ENCODE measurements at places on chromosomes 1 and 21.

DNA sequence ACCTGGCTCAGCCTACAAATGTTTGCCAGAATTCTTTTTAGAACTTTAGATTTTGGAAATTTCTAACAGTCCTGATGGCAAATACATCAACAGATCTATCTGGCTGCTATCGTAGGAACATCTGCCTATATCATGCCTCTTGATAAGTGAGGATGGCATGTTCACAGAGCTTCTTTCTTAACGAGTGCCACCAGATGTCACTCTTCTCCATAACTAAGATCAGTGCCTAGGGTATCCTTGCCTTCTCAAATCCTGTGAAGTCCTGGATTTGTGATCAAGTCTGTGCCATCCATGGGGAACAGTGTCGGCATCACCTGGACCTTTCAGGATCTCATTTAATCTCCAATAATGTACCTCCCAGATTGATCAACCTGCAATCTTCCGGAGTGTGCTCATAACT lies 36.5 kb upstream of the CD5L start:
- peak; percentile 50 for DNase-seq

DNA sequence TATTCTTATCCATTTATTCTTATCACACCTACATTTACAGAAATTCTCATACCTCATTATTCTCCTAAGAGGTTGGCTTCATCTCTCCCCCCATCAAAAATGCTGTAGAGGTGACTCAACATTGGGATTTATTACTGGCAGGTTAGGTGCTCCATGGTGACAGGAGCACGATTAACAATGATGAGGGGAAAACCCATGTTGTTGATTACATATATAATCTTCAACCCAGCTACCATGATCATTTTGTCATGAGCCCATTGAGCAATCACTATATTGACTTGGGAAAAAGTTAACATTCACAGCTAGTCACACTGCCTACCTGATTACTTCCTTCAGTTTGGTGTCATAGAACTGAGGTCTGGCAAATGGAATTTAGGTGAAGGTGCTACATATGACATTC lies 712.1 kb upstream of the CHRM3 start:
- DNase-seq: no peak

- no peak for DNase-seq
Observed at GRCh38 chr1:2587071-2587859, 688 bp downstream of the PRXL2B start.

GRCh38 chr1:34777519-34778321 lies 3.3 kb upstream of the GJB3 start:
- no peak for DNase-seq

DNA sequence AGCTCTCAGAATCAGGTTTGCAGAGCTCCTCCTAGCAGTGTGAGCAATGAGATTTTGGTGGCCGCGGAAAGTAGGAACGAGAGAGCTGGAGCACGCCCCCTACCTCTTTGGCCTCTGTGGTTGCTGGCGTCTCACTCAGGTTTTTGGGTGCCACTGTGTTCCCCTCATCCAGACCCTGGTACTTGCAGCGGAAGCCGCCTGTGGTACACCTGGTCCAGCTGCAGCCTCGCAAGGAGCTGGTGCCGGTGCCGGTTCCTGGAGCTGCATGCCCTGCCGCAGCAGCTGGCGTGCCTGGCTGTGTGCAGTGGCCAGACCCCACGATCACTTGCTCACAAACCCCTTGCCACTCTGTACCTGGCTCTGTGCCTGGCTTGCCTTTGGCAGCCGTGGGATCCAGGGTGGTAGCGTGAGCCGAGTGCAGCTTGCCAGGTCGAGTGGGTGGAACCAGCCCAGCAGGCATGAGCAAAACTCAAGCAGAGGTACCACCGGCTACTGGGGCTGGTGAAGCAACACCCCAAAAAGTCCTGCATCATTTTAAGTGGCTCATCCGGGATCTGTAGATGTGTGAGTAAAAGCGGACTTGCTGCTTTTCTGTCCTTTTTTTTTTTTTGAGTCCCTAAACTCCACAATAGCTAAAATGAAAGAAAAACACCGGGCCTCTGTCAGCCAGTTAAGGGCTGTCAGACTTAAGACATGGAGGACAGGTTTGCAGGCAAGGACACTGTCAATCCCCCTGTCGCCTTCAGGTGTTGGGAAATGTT lies 844.9 kb downstream of the KCNT2 start:
- DNase-seq: no peak

- DNase-seq: peak; percentile 48
Observed at GRCh38 chr1:88935522-88936222, 44.3 kb upstream of the GTF2B start.

DNA sequence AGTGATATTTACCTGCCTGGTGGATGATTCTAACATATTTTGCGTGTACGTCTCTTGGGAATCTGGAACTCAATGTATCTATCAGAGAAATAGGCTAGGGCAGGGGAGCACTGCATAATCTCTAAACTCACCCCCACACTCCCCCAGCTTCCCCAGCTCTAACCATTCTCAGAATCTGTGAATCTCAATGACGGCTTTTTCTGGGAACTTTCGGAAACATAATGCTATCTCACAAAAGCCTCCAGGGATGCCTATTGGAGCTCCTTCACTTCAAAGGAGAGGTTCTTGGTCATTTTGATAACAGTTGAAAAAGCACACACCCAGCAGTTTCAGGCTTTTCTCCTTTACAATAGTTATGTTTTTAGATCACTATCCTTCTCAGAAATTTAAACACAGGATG lies 113.8 kb upstream of the MAGI3 start:
- DNase-seq: no peak

DNA sequence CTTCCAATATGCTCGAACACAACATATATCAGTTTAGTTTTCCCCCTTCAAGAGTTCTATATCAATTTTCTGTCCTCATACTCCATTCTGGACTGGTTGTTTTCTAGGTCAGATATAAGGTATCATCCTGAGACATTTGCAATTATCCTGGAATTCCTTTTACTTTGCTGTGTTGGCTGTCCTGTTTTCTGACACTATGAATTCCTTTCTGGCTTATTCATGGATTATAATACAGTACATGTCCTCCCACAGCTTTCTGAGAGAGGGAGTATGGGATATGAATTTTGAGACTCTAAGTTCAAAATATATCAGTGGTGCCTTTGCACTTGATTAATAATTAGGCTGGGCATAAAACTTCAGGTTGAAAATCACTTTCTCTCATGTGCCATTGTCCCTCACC lies 11.9 kb downstream of the PHTF1 start:
- DNase-seq: peak; percentile 21

DNA sequence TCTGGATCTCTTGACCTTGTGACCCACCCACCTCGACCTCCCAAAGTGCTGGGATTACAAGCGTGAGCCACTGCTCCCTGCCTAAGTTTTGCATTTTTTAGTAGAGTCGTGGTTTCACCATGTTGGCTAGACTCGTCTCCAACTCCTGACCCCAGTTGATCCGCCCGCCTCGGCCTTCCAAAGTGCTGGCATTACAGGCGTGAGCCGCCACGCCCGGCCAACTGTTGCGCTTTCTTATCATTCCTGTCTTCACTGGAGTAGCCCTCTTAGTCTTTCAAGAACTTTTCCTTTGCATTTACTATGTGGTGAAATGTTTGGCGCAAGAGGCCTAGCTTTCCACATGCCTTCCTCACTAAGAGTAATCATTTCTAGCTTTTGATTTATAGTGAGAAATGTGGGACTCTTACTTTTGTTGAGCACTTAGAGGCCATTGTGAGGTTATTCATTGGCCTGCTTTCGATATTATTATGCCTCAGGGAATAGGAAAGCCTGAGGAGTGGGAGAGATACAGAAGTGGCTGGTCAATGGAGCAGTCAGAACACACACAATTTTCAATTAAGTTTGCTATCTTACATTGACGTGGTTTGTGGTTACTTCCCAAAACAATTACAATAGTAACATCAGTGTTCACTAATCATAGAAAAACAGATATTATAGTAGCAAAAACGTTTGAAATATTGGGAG lies 111.0 kb downstream of the ZMYM4 start:
- peak; percentile 6 for DNase-seq

DNA sequence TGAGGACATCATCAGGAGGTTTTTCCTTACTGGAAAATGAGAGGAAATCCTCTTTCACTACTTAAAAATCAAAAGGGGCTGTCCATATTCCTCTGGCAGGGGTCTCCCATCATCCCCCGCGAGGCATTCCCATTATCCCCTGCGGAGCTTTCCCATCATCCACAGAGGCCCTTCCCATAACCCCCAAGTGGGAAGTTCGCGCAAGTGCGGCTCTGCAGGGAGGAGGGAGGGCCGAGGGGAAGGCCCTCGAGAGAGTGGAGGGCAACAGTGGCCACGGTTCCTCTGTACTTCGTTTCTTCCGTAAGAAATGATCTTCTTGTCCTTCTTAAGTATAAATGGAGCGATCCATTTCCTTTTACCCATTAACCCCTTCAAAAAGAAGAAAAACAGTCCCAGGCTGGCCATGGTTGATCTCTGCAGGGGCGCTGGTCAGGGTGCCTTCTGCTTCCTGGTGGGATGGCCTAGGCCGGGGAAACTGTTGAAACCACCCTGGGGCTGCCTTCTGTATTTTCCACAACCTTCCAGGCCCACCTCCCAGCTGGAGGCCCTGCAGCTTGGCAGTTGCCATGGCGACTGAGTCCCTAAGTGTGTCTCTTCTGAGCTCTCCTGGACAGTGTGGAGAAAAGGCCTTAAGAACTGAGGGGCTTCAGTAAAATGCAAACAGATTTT lies 3.6 kb upstream of the RSPH1 start:
- DNase-seq: no peak

DNA sequence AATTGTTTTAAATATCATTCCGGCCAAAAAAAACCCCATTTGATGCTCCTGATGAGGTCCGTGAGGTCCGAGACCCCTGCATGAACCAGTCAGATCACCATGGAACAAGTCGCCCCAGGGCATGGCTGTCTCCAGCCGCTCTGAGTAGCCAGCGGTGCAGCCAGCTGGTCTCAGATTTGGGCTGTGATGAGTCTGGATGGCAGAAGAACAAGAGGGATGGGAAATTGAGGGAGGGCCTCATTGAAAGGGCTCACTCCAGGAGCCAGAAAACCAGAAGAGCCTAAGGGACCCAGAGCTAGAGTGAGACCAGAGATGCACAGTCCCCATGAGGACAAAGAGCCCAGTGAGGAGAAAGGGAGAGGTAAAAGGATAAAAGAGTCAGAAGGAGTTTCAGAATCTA lies 174.0 kb downstream of the TOMM20 start:
- no peak for DNase-seq

DNA sequence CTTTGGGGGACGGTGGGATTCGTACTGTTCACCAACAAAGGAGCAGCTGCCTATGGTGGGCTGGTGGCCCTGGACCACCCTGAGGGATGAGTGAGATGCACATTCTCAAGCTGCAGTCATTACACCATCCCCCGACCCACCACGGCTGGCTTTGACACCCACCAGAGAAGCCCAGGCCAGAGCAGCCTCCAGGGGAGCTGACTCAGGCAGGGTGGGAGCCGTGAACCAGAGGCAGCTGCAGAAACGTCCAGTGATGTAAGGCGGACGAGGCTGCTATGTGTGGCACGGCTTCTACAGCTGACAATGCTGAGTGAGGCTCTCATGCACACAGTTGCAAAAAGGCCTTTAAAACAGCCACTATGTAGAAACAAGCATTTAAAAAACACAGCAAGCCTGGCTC lies 40.1 kb downstream of the CHAF1B start:
- peak; percentile 78 for DNase-seq

DNA sequence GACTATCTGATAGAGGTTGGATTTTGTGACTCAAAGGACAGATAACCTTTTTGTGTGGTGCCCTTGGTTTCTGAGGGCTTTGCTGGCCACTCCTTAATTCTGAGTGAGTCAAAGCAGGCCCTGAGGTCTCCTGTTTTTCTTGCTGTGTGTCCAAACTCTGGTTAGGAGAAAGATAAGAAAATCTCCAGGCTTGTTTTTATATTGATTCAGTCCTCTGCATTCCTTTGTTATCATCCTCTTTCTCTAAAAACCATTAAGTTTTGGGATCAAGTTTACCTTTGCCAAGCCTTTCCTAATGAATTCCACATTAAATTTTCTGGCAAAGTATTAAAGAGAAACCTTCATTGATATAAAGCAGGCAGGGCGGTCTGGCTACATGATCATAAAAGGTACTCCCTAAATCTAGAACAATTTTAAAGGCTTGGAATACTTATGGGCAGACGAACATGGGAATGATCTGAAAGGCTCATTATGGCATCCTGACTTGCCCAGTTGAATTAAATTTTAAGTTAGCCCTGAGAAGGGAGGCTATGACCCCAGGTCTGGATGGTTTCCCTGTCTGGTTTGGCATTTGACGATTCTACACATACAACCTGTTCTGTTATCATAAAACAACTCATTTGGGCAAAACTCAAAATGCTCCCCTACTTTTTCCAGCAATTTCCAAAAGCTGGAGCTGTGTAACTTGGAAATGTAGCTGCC lies 20.8 kb downstream of the ZBTB8B start:
- DNase-seq: no peak

DNA sequence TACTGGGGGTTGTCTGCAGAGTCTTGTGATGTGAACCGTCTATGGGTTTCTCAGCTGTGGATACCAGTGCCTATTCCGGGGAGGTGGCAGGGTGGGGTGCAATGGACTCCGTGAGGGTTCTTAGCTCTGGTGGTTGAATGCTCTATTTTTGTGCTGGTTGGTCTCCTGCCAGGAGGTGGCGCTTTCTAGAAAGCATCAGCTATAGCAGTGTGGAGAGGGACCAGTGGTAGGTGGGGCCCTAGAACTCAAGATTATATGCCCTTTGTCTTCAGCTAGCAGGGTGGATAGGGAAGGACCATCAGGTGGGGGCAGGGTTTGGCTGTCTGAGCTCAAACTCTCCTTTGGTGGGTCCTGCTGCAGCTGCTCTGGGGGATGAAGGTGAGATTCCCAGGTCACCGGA lies 127.3 kb upstream of the PLD5 start:
- DNase-seq: peak; percentile 5

DNA sequence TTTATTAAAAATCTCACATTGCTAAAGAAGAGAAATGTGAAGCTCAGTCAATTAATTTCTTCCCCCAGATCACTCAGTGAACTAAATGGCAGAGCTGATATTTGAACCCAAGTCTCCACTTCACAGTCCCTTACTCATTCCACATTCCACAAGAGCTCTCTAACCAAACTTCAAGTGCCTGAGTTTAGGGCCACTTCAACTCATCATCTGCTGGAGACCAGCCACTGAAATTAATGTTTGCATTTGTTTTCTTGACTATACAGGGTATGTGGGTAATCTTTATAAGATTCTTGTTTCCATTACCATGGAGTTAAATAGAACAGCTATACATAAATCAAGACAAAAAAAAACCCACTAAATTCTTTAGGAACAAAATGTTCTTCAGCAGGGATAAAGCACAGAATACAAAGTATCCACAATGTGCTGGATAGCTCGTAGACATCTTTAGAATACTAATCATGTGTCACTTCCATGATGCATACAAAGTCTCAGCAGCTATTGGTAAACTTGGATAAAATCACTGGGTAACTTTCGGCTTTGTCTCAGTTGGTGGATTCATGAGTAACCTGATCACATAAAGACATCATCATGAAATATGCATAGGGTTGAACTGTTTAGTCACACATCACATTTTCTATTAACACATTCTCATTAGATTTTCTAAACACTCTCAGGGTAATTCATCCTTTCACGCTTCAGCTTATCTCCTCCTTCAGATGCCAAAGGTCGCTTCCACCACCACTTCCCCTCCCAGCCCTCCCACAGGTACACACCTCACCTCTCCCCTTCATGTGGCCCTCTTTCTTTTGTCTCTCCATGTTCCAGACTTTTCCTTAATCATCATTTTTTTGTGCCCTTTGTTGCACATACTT lies 89.8 kb downstream of the LRRC53 start:
- DNase-seq: no peak

- peak; percentile 23 for DNase-seq
Observed at GRCh38 chr1:40316595-40317393, at the start of gene COL9A2. Gene COL9A2 (minus strand): TSS chr1:40317286. CDS start chr1:40317197, 89 bp downstream.
